ENCODE measurements at places on chromosomes 2 and 18.

- DNase-seq: no peak
These were observed 101.7 kb downstream of the KLHL29 start for GRCh38 chr2:23486684-23487075.

DNA sequence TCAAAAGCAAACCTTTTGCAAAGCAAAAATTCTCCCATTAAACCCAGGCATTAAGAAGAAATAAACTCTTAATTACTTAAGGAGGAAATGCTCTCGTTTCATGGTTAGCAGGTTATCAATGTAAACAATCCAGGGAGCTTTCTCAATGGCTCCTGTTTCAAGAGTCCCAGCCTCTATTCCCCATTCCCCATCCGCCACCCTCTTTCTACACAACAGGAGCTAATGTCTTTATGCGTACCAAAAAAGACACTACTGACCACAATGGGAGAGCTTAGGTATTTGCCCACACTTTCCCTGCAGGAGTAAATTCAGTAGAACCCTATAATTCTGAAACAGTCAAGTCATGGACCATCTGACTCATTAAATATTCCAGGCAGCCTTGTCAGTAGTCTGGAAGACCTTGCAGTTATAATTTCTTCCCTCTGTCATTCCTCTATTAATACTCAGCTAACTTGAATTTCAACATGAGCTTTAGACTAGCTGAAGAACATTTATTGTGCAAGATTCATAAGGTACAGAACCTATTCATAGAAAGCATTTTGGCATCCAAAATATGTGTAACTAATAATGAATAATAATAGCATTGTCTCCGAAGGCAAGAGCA, 48.6 kb downstream of the SLC8A1 start:
- no peak for DNase-seq

GRCh38 chr18:49050452-49050851, 99.7 kb upstream of the SMAD7 start:
- no peak for DNase-seq

- no peak for DNase-seq
These were observed 239.9 kb downstream of the KLHL29 start for GRCh38 chr2:23624915-23625314.

DNA sequence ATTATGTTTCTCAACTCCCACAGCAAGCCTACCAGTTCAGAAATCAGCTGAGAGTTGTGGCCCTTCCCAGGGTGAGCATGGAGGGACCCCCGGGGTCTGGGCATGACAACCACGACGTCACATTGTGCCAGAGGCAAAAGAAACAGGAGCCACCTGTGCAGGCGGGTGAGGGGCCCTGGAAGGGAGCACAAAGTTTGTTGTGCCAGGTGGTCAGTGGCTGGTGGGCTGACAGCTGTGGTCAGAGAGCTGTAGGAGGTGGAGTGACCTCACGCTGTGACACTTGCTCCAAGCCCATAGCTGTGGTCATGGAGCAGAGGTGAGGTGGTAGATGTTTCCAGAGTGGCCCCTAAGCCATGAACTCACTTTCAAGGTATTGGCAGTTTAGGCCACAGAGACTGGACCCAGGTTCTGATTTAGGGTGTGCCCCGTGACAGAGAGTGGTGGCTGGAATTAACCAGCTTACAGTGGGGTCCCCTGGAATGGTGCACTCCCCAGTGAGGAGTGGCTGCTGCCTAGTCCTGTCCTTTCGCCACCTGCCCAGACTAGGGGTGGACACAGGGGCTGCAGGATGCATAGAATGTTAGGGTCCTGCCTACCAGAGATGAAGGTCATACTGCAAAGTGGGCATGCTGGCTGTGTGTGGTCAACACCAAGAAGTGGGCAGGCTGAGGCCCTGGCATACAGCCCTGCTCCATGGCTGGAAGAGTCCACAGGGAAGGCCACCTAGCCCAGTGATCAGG, 136.4 kb downstream of the GLI2 start:
- no peak for DNase-seq

DNA sequence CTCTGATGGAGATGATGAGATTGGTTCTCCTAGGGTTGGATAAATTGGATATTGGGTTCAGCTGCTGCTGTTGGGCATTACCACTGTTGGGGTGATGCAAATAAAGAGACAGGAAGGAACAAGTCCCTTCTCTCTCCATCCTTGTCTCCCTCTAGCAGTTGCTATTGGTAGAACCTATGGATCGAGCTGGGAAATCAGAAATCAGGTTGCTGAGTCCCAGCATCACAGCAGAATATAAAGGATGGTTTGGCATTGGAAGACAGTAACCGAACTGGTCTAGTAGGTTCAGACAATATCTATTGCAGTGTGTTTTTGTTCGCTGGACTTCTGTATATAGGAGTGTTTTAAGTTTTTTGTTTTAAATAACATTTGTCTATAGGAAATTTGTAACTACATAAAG, 8.1 kb downstream of the WDR43 start:
- no peak for DNase-seq

GRCh38 chr2:53568469-53568868, 199.1 kb upstream of the CHAC2 start:
- no peak for DNase-seq

GRCh38 chr2:181891258-181891965, at the start of gene ITPRID2:
Gene ITPRID2, plus strand, starts transcription at chr2:181891730. Its CDS starts 337 bp downstream, at chr2:181892067.
- DNase-seq: peak; percentile 89

- no peak for DNase-seq
These were observed 71.8 kb downstream of the ID2 start for GRCh38 chr2:8753609-8754008.

GRCh38 chr2:23746141-23746863, 180.6 kb downstream of the ATAD2B start:
- no peak for DNase-seq

DNA sequence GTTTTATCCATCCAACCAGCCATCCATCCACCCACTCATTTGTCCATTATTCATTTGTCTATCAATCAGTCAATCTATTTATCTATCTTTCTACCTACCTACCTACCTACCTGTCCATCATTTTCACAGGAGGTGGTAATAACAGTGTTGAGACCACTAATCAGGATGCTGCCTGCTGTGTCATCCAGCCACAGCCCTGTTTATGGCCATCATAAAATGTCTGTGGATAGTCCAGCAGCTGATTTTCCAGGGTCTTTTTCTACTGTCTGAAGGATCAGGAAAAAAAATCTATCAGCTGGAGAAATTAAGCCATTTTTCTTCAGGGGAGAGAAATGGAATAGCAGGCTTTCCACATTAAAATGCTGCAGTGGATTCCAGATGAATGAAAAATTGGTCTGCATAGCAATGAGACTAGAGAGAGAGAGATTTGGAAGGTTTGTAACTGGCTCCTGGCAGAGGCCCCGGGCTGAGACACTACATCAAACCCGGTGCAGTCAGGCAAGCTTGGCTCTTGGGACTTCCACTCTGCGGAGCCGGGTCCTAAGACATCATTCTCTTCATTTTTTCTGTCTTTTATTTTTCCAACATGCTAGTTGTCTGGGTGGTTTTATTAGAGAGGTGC, 33.0 kb upstream of the BOD1L2 start:
- no peak for DNase-seq

- DNase-seq: no peak
These were observed 6.1 kb downstream of the PPP4R1 start for GRCh38 chr18:9608298-9608697.

GRCh38 chr2:28436525-28437051, 43.9 kb downstream of the FOSL2 start:
- no peak for DNase-seq

DNA sequence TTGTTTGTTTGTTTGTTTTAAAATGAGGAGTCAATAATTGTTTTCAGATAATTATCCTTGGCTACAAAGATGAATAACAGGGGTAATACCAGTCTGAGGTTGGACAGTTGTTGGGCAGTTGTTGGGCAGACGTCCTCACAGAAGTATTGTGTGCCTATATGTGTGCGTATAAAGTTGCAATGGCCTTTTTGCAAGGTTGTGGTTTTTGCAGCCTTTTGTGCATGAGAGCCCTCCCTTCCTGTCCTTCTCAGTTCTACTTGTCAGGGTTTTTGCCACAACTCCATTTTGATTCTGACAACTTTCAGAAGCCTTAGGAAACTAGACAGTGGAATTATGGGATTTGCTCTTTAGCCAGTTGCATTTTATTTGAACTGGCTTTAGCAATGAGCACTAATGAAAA, 6.0 kb upstream of the STK39 start:
- no peak for DNase-seq

- DNase-seq: no peak
These were observed 186.6 kb downstream of the GBX2 start for GRCh38 chr2:235981631-235982030.

DNA sequence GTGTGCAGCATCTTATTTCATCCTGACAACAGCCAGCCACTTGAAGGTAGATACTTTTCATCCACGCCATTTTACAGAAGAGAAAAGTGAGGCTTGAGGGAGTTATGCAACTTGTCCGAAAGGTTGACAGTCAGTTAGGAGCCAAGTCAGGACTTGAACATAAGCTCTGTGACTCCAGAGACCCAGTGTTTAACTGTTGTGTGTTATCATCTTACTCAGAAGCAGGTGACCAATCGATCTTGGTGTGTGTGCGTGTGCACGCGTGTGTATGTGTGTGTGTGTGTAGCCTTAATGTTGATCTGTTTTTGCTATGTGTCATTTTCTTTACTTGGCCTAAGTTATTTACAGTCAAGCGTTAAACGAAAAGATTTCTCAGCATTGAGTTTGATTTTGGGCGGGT, 22.0 kb downstream of the DRC1 start:
- no peak for DNase-seq

GRCh38 chr2:100178085-100178788, 35.8 kb upstream of the AFF3 start:
- DNase-seq: no peak

DNA sequence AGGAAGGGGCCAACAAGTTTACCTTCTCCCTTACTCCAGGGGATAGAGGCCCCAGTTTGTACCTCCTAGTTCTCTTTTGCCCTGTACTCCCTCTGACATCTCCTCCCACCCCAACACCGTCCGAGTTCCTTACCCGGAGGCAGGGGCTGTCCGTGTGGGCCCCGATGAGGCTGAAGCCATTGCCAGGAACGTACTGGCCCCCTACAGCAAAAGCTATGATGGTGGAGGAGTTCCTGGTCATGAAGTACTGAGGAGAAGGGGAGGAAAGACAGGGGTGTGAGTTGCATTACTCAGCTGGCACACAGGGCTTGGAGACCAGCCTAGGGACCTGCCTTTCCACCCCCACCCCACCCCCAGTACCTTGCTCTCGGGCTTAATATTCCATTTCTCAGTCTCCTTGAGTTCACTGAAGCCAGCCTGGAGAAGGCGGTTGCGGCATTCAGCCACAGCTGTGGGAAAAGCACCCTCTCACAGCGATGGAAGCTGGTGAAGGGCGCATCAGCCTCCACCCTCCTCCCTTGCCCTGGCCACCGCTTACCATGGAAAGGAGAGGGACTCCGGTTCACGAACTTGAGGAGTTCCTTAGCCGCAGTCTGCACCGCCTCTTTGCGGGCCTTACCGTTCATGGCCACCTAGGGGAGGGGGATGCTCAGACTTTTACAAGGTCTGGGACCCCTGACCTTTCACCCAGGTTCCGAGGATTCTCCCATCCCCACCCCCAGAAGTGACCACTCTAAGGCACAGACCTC, 1.0 kb downstream of the DNPEP start:
- DNase-seq: no peak

GRCh38 chr2:65031341-65032018, 24.7 kb upstream of the CEP68 start:
- no peak for DNase-seq

- DNase-seq: no peak
These were observed 20.0 kb upstream of the OTOS start for GRCh38 chr2:240160291-240161086.

- no peak for DNase-seq
These were observed 246.9 kb downstream of the MTX2 start for GRCh38 chr2:176516051-176516602.

DNA sequence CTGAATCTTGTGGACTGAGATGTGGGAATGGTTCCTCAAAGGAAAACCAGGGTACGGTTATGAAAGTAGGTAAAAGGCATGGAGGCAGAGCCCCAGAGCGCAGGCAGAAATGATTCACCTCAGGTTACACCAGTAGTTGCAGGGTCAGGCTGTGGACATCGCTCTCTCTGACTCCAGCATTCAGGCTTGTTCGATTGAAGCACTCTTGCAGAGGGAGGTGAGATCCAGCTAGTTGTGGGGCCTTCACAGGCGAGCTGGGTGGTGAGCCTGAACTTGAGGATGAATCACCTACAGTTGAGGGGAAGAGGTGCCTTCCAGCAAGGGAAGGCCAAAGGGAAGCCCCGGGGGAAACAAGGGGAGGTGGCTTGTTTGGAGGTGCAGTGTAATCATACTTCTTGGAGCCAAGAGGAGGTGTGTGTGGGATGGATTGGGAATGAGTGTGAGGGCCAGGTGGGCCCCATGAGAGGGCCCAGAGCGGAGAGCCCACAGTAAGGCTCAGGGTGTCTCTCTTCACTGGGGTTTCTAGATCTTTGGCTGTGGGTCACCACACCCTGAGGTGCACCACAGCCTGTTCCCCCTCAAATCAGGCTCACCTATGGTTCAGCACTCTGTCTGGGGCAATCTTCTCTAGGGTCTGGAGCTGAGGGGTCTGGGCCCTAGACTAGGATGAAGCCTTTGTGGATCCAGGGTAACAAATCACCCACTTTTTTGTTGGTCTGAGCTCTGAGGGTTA, 48.5 kb upstream of the MCFD2 start:
- no peak for DNase-seq

DNA sequence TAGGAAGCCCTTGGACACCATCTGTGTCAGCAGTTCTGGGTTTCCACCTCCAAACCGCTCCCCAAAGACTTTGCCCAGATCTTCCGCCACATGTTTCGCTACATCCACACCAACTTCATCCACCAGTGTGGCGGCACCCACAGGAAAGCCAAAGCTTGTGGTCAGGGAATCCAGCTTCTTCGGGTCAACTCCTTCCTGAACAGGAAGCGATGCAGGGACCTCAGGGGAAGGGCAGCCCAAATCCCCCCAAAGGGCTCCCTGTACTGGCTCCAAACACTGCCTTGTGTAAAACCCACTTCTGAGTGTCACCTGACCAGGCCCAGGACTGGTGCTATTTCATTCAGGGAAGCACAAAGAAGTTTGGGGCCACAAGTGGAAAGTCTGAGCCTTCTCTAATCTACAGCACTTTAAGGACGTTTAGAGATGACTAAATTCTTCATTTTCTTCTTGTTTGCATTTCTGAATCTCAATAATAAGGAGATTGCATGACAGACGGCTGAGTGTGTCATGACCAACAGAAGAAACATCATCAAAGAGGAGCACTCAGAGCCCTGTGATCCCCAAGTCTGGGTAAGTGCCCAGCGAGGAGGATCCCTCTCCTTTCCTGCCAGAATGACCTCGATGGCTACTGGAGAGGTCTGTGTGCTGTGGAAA, 20.8 kb downstream of the GAREM2 start:
- DNase-seq: no peak

DNA sequence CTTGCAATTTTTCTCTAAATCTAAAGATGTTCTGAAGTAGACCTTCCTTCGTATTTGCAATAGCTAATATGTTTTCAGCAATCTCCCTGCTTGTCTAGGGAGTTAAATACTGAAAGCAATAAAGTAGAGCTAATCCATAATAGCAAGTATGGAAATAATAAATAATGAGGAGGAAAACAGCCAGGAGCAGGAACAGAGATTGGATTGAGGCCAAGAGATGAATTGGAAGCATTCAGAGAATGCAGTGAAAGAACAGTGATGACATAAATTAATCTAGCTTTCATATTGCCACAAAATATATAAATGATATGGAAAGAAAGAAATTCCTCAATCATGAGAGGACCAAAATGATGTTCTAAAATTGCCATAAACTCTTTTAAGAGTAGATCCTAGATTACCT, 679.7 kb downstream of the METTL4 start:
- no peak for DNase-seq

All from femur (tissue), 1 donor.